ENCODE measurements at places on chromosomes 2 and 18.

- DNase-seq = no peak
Observed at GRCh38 chr2:151051574-151052220, 210.0 kb downstream of the RBM43 start.

GRCh38 chr18:25055076-25055475 lies 296.9 kb downstream of the ZNF521 start:
- DNase-seq = no peak

GRCh38 chr2:40287195-40287594 lies 164.7 kb downstream of the SLC8A1 start:
- no peak for DNase-seq

GRCh38 chr2:171652416-171652785 lies 34.9 kb upstream of the DYNC1I2 start:
- DNase-seq = no peak

DNA sequence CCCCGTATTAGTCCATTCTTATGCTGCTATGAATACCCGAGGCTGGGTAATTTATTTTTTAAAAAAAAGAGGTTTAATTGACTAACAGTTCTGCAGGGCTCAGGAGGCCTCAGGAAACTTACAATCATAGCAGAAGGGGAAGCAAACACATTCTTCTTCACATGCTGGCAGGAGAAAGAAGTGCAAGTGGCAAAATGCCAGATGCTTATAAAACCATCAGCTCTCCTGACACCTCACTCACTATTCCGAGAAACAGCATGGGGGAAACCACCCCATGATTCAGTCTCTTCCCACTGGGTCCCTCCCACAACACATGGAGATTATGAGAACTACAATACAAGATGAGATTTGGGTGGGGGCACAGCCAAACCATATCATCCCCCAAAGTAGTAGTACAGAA lies 2148.5 kb upstream of the PIK3C3 start:
- no peak for DNase-seq

GRCh38 chr2:235727174-235727573 lies 233.3 kb downstream of the AGAP1 start:
- no peak for DNase-seq

GRCh38 chr2:100835006-100835659 lies 15.2 kb downstream of the NPAS2 start:
- no peak for DNase-seq

DNA sequence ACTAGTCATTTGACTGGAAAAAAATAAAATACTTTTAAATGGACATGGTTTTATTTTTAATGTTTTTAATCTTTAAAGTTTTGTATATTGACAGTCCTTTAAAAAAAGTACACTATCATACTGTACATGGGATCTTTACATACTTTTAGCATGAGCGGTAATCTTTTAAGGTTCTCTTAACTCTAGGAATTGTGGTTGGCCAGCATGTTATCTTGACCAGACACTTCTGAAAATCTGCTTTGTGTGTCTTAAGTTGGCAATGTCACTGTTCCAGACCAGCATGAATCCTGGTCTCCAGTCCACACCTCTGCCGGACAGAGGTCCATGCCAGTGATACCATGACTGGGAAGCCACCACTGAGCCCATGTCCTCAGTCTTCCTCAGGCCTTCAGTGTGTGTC lies 17.7 kb downstream of the ITGB1BP1 start:
- DNase-seq = no peak

DNA sequence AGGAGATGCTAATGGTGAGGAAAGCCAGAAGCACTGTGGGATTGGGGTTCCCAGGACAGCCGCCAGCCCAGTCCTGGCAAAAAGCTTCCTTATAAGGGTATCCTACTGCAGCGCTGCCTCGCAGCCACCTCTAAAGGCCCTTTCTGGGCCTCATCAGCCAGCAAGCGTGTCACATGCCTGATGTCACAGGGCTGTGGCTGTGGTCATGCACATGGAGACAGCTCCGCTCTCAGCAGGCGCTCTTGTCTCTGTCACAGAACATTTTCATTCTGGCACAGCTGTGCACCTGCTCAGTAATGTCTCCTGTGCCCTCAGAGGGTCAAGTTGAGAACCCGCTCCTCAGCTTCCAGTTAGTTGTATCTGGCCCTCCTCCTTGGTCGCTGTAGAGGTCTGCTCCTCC lies 17.7 kb upstream of the MAL start:
- DNase-seq = no peak

DNA sequence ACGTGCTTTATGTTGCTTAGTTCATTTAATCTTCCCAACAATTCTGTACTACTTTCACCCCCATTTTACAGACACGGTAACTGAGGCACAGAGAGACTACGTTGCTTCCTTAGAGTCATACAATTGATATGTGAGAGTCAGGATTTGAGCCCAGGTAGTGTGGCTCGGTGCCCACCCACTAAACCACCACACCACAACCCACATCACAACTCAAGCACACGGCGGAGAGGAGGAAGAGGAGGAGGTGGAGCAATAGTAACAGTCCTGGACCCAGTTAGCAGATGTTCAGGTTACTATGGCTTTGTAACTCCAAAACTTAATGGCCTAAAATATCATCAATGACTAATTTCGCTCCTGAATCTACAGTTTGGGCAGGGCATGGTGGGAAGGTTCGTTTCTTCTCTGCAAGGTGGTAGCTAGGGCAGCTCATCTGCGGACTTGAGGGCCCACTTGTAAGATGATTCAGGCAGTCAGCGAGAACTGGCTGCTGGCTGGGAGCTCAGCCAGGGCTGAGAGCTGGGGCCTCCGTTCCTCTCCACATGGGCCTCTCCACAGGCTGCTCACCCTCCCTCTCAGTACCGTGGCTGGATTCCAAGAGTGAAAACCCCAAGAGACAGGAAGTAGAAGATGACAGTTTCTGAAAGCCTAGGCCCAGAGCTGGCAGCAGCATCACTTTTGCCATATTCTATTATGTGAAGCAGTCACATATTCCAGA lies 167.1 kb downstream of the ZFP36L2 start:
- peak; percentile 31 for DNase-seq

DNA sequence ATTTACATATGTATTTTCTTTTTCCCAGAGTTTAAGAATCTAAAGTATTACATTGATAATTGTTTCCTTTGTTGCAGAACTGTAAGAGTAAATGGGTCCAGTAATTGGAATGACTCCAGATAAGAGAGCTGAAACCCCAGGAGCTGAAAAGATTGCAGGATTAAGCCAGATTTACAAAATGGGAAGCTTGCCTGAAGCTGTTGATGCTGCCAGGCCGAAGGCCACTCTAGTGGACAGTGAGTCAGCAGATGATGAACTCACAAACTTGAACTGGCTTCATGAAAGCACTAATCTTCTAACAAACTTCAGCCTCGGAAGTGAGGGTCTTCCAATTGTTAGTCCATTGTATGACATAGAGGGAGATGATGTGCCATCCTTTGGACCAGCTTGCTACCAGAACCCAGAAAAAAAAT lies 183.8 kb upstream of the STON1 start:
- no peak for DNase-seq

DNA sequence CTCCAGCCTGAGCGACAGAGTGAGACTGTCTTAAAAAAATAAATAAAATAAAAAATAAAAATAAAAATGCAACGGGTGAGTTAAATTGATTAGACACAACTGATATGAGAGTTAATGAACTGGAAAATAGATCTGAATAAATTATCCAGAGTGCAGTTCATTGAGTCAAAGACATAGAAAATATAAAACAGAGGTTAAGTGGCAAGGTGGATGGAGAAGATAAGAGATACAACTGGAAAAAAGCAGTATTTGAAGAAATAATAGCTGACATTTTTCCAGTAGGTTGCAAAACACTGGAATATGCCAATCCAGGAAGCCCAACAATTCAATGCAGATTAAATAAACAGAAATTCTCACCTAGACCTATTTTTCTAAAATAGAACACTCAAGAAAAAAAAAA lies 10.7 kb downstream of the CGREF1 start:
- no peak for DNase-seq

DNA sequence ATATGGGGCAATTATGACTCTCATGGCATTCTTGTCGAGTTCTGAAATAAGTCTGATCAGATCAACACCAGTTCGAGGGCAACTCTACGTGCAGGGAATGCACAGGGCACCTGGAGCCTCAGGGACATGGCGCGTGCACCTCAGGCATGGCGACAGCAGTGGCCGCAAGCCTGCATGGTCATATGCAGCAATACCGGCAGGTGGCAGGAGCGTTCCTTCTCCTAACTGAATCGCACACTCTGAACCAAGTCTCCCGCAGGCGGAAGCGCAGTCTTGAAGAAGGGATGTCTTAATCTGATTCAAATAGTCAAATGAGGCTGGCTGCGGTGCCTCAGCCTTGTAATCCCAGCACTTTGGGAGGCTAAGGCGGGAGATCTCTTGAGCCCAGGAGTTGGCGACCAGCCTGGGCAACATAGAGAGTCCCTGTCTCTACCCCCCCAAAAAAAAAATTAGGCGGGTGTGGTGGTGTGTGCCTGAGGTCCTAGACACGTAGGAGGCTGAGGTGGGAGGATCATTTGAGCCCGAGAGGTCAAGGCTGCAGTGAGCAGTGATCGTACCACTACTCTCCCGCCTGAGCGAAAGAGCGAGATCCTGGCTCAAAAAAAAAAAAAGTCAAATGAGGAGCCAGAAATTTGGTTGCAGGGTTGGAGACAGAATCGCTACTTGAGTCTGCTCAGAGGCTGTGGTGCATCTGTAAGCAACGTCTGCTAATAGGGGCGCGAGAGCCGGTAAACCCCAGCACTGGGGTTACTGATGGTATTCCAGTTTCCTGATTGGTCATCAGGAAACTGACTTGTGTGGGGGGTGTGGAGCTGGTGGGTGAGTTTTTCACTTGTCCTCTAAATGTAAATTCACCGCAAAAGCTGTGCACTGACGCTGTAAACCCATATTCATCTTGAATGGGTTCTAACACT lies 28.8 kb downstream of the FHL2 start:
- peak; percentile 82 for DNase-seq

DNA sequence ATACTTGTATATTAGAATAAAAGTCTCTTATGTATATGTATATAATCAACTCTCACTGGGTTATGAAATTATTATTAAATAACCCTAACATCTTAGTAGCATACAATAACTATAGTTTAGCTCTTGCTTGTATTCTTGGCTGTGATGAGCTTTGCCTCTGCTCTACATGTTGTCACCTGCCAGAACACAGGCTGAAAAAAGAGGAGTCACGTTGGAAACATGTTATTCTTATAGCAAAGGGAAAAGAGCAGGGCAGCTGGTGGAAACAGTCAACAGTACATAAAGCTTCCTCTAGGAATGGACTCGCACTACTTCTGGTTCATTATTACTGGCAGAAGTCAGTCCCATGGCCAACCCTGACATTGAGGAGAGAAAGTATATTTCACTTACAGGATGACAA lies 362.0 kb upstream of the KYNU start:
- no peak for DNase-seq

DNA sequence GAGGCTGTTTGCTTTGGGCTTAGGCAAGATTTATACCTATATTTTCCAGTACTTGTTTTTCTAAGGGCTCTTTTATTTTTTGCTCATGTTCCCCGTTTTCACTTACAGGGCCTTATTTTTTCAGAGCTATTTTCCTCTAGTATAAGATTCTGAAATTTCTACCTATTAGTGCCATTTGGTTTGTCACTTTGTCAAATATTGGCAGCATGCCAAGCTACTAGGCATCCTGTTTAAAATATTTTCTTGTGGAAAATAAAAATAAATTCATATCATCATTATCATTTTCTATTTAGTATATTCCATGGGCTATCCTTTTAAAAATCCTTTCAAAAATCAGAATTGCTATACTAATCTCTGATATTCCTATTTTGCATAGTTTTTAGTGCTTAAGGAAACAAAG lies 64.8 kb upstream of the CHST9 start:
- no peak for DNase-seq

DNA sequence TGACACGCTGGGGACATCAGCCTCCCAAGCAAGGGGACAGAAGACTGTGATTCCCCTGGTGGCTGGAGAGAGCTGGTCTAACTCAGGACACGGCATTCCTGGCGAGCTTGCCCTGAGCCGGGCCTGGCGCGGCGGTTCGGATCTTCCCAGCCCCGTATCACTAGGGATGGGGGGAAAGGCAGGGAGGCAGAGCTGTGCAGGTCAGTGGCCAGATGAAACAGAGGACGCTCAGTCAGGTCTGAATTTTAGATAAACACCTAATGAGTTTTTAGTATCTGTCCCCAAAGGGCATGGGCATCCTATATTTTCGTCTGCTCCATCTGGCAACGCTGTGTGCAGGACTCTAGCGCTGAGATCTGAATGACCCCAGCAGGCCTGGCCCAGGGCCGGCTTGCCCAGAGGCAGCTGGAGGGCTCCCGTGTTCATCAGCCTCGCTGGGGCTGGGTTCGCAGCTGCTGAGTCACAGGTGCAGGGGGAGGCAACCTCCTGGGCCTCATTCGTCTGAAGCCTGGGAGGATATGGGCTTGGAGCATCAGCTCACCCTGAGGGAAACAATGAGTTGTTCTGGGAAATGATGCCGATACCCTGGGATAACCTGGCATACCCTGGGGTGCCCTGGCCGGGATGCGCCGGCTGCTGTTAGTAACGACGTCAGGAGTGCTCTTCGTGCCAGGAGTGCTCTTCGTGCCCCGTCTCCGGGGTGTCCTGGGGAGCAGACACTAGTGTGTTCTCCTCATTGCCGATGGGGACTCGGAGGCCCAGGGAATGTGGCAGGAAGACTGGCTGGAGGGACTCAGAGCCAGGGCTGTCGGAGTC lies 48.1 kb upstream of the HPCAL1 start:
- DNase-seq = no peak

GRCh38 chr2:84314250-84314649 lies 144.8 kb downstream of the SUCLG1 start:
- no peak for DNase-seq

- no peak for DNase-seq
Observed at GRCh38 chr2:237725661-237726060, 72.9 kb upstream of the RBM44 start.
